ENCODE measurements at places on chromosomes 3 and 15.

GRCh38 chr3:61733876-61734275 lies 172.5 kb downstream of the PTPRG start:
- no peak for DNase-seq

DNA sequence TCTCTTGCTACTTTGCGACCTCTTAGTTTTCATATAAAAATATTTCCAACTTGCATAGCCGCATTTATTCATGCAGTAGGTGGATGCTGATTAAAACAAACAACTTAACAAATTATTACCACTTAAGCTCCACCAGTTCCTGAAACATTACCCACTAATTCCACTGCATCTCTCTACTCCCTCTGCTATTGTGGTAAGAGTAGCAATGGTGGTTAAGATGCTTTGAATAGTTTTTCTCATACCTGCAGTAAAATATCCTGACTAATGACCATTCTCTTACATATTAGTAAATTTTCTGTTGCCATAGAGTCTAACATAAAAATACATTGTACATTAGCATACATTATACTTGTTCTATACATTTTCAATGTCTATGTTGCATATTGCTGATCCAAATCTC lies 397.6 kb upstream of the PLSCR5 start:
- DNase-seq: no peak

GRCh38 chr3:194382892-194383223 lies 13.3 kb upstream of the LRRC15 start:
- DNase-seq: no peak

DNA sequence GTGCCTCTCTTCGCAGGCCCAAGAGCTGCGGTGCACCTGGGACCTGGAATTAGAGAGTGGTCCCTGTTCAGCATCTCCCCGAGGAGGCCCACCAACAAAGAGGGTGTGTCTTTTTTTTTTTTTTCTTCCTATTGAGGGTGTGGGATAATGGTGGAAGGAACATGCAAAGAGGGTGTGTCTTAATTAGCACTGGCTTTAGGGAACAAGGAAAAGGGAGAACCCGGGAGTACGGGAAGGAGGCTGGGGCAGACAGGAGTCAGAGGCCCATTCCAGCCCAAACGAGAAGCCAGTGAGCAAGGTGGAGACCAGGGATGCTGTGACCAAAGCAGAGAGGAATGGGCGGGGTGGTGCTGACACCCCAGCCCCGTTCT lies 429 bp upstream of the LOXL1 start:
- no peak for DNase-seq

DNA sequence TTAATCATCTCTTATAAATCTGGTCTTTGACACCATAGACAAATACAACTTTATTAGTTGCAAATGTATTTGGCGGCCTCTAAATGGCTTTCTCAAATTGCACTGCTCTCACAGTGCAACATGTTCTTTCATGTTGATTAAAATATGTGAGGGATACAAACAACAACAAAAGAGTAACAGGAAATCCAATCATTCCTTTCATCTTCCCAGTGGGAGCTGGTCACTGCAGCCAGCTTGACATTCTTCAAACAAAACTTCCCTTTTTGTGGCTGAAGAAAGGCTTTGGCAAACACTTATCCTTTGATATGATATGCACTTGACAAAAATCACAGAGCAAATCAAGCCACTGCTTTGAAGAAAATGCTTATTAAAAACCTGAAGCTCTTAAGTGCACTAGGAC lies 973.6 kb downstream of the EPHA3 start:
- DNase-seq: no peak

DNA sequence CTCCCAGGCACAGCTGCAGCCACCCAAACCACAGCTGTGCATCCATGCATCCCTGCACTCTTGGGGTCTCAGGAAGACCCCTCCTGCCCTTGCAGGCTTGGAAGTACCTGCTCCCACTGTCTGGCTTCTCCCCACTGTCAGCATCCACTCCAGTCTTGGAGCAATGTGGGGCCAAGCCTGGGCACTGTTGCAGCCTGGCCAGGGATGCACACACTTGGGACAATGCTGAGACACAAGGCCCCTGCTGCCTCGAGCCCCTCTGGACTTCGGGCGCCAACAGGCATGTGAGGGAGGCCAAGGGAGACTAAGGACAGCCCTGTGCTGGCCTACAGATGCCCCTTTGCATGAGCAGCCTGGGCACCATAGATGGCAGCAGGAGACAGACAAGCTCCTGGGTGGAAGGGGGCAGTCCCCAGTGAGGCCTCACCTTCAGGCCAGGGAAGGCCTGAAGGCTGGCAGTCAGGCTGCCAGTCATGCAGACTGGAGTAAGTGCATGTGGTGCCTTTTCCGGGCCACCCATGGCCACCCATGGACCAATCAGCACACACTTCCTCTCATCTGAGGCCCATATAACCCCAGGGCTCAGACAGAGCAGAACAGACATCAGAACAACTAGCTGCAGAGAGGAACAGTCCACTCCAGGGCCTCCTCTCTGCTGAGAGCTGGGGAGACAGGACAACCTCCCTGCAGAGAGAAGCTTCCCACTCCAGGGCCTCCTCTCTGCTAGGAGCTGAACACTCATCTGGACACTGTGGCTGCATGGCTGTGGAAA lies 219.0 kb downstream of the VGLL3 start:
- no peak for DNase-seq

GRCh38 chr3:195394024-195394423 lies 48.8 kb downstream of the ACAP2 start:
- DNase-seq: no peak

DNA sequence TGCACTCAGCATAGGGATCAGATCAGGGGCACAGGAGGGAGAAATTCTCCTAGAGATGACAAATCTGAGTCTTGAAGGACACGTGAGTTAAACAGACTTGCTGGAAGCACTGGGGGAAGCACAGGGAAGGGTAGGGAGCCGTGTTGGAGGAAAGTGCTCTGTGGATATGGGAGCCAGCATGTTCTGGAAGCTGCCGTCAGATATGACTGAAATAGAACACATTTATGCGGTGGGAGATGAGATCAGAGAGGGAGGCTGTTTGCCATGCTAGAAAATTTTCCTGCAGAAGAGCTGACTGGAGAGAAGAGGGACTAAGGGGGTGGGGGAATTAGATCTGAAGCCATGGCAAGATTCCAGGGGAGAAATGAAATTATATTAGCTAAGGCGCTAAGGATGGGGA lies 1.8 kb downstream of the TAMM41 start:
- no peak for DNase-seq

- DNase-seq: no peak
These were observed 65.7 kb upstream of the ALDH1L1 start for GRCh38 chr3:126245811-126246727.

DNA sequence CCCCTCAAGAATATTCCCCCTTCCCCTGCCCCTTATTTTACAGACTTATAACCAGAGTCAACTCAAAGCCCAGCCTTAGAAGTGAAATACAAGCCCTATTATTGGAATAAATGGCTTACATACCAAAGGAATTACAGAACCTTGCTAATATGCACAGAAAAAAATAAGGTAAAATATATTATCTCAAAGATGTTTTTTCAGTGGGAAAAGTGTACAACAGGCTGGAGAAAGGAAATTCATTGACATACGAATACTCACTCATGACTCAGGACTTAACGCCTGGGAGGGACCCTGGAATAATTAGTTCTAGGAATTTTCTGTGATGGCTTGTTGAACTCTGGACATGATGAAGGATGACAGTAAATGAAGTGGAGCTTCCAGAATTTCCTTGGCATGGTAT lies 27.0 kb downstream of the ARL14 start:
- no peak for DNase-seq

Data from T-helper 22 cell (primary cell).